ENCODE measurements at places on chromosomes 2 and 18. TPM values are rescaled to one million over a fixed set of nuclear protein-coding genes. Genes with fewer than 3 reads are reported as not detected.

- no peak for DNase-seq
Measured at GRCh38 chr18:28114472-28114871, 62.5 kb downstream of the CDH2 start.

Gene SLC14A1
- 4.0 TPM for total RNA-seq

Gene DGKD
- total RNA-seq: 51.7 TPM

Gene NEURL3
- 2.7 TPM for total RNA-seq

Gene CYP1B1
- total RNA-seq: 8.0 TPM

DNA sequence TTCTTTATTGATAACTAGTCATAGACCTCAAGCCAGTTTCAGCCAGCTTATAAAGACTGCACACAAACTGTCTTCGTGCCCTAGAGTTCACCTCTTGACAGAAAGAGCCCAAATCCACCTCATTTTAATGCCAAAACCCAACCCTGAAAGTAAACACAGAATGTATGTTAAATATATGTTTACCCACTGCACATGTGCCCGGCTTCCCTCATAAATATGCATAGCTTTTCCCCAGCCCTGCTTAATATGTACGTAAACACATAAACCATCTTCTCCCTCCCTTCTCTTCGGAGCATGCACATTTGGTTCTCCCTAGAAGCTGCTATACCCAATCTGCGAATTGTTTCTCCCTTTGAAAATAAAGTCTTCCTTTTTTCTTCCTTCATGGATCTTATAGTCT, 73.9 kb upstream of the XIRP2 start:
- DNase-seq: no peak

- DNase-seq: no peak
Measured at GRCh38 chr2:230234845-230235244, 9.3 kb downstream of the SP140 start.

DNA sequence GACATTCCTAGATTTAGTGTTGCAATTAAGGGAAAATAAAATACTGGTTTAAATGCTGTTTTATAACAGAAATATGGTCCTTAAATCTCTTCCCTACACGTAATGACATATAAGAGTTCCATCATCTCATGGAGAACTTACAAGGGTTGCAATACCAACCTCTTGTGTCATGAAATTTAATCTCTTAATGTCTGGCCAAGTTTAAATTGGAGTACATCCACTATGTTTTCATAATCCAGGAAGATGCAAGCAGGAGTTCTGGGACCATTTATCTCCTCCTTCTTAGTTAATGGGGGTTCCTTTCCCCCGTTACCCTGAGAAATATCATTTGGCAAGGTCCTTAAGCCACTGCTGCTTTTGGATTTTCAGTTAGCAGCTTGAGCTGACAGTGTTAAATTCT, 126.0 kb upstream of the ACVR2A start:
- peak; percentile 45 for DNase-seq

GRCh38 chr2:39607538-39608262, 58.0 kb upstream of the TMEM178A start:
- DNase-seq: no peak

Gene FIGN
- 1.9 TPM for total RNA-seq

GRCh38 chr2:186407611-186408010, 78.4 kb upstream of the ZC3H15 start:
- DNase-seq: no peak

- DNase-seq: peak; percentile 82
Measured at GRCh38 chr2:69514406-69514805, 77.2 kb upstream of the NFU1 start.

DNA sequence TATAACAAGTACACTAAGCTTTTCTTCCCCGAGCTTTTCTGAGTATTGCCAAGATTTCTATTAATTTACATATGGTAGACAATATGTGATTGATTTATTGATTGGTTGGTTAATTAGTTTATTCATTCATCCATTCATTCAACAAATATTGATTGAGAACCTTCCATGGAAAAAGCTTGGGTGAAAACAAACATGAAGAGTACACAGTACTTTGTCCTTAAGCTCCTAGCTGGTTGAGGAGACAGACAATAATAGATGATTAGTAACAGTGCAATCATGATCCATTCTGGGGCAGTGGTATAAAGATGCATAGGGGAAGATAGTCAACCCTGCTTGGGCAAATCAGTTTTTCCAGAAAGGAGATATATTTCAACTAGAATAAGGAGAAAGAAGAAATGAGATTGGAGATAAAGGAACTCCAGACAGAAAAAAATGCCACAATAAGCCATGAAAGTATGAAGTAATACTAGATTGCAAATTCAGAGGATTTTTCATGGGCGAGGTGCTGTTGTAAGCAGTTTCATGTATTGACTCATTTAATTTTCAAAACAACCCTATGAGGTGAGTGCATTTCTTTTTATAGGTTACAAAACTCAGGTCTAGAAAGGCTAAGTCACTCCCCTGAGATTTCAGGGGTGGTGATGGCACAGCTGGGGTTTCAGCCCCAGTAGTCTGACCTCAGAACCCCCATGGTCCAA, 129.5 kb downstream of the RND3 start:
- DNase-seq: no peak

DNA sequence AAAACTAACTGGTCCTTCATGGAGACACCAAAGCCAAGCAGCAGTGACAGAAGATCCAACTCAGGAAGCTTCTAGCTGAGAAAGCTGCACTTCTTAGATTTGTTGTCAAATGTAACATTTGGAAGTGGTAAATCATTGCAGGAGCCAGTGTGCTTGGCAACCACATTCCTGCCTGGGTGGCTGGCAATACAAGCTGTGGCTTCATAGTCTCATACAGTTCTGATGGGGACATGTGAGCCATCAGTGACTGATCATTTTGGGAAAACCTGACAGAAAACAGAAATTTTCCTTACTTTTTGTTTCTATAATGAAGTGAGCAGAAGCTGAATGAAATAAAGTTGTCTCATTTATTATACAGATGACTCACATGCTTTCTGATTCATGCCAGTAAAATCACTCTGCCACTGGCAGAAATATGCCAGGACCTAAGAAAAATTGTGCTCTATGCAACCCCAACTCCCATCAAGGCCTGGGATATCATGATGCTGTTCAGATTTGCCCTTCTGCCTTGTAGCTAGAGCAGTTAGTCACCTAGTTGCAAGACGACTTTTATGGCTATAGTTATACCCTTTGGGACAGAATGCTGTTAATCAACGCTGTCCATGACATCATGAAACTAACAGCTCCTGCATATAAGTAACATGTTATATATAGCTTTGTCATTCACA, 508.1 kb downstream of the ADCYAP1 start:
- DNase-seq: peak; percentile 5

GRCh38 chr2:206031162-206031784, 54.7 kb downstream of the INO80D start:
- no peak for DNase-seq

Gene MBOAT2
- 48.5 TPM for total RNA-seq

DNA sequence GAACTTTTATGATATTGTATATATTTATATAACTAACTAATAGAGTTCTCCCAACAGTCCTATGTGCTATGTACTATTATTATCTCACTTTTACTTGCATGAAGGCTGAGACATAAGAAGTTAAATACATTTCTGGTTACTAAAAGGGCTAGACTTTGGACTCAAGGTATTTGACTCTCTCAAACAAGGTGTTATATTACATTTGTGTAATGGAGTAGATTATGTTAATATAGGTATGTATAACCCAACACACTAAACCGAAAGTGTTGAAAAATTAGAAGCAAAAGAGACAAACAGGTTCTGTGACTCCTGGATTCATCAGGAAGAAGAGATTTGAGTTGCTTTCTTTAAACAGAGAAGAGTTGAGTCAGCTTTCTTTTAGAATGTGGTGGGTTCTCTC, 733.6 kb upstream of the ZEB2 start:
- DNase-seq: no peak

Gene RBM43
- 9.8 TPM for total RNA-seq

GRCh38 chr2:45068571-45069140, 59.4 kb upstream of the SIX2 start:
- no peak for DNase-seq

DNA sequence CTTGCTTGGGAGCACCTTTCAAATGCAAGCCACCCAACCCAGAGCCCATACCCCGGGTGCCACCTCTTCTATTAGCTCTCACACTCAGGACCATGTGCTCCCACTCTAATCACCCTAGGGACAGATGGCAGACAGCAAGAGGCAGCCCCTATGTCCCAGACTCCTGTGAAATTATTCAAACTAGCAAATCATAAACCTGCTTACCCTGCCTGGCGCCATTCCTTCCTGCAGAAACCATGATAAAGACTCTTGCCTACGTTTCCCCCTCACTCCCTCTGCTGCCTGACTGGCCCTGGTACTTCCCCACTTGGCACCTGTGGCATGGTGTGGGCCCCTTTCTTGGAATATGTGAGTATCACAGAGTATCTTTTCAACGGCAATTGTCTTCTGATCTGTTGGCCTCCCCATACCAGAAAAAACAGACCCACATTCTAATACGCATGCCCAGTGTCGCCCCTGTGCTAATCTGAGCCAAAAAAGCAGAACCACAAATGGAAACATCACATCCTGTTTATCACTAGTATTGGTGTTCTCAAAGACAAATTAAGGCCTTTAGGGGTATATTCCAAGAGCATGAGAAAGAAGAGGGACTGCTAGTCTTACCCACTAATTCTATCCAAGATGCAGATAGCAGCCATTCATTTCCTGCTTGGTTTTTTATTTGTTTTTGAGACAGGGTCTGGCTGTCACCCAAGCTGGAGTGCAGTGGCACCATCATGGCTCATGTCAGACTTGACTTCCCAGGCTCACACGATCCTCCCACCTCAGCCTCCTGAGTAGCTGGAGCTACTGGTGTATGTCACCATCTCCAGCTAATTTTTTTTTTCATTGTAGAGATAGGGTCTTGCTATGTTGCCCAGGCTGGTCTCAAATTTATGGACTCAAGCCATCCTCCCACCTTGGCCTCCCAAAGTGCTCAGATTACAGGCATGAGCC, 44.1 kb upstream of the TTC39C start:
- no peak for DNase-seq

- DNase-seq: peak; percentile 90
Measured at GRCh38 chr2:238864207-238865014, 16.5 kb downstream of the TWIST2 start.

GRCh38 chr2:61247204-61247812, 85.3 kb downstream of the C2orf74 start:
- no peak for DNase-seq

Gene ZSWIM2
- total RNA-seq: not detected

DNA sequence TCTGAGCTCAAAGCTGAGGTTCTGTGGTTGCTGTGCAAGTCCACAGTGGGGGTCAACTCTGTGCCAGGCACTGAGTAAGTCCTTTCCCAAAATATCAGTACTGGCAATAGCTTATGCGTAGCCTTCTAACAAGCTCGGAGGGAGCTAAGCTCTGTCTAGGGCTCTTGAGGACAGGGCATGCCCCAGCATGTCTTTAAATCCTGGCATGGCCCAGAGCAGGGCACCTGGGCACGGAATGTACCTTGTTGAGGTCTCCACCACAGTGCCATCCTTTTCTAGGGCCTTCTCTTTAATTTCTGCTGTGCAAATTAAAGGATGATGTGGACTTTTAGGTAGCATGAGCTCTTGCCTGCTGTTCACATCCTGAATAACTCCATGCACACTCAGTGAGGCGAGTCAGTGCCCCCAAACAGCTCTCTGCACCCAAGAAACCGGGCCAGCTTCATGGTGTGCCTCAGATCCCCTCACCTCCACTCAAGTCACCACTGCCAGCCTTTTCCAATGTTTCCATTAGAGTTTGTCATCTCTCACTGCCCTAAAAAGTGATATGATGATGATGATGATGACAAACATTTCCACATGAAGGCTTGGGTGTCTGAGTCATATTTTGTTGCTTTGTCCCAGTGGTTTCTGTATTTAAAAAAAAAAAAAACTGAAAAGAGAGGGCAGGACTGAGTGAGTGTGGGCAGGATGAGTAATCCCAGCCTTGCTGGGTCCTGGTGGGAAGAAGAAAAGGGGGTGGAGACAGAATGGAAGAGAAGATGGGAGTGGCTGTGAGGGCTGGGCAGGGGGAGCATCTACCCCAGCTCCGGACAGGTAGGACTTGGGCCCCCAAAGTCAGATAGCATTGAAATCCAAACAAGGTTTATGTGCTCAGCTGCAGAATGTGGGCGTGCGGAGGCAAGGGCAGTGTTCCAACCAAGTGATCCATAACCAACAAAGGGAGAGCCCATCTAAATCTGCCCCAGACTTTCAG, 78.9 kb downstream of the ZBTB7C start:
- DNase-seq: no peak

GRCh38 chr18:72799106-72799505, 68.7 kb downstream of the NETO1 start:
- no peak for DNase-seq

DNA sequence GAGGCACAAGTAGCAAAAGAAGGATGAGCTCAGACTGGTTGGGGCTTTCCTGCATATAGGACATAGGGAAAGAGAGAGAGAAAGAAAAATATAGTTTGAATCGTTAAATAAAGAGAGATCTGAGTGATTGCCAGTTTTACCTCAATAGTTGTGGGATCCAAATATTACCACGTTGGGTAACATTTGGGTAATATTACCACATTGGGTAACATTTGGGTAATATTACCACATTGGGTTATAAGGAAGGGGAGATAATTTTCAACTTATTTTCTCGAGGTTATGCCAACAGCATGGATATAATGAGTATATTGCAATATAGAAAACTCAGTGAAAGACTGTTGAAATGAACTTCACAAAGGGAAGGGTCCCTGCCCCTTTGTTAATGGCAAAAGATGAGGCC, 20.7 kb downstream of the SP140 start:
- no peak for DNase-seq

Gene RTP5
- not detected for total RNA-seq

GRCh38 chr2:138110453-138111083, 146.3 kb downstream of the HNMT start:
- DNase-seq: no peak

DNA sequence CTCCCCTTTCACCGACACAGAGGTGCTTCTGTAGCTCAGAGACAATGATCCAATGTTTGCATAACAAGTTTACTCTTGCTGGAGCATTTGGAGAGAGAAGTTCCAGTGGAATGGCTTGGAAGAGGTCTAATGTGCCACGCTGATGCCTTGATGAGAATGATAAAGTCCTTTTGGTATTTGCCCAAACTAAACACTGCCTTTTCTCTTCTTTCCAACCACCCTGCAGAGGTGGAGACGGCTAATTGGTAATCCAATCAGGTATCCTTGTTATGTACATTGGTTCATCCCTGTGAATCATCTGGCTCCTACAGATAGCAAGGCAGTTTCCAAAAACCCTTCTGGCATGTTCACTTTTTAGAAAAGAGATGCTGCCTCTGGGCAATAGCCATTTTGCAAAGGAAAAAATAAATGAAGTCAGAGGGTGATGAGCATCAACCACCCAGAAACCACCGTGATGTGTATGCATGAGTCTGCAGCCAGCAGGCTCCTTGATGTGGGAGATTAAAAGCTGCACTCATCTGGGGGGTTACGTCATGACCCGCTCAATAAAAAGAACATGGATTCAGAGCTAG, 40.6 kb downstream of the KIAA2012 start:
- DNase-seq: peak; percentile 45

DNA sequence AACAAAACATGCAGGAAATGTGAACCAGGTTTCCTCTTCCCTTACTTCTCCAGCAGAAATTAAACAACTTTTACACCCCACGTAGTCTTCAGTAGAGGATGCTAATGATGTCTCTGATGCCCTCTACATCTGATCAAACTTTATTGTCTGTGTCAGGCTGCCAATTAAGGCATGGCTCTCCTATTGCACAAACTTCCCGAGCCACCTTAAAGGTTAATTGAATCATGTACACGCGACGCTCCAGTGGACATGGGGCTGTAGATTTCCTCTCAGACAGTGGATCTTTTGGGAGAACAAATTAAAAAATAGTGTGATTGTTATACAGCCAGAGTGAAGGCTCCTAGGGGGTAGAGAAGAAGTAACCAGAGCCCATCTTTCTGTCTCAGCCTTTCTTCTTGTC, 301.6 kb downstream of the SMAD2 start:
- no peak for DNase-seq
